Activated CD4-positive, CD25-positive, alpha-beta regulatory T cell treated with anti-CD3 and anti-CD28 coated beads, Interleukin-2, amount 50 U/mL, for 72 hours (primary cell): ENCODE measurements at places on chromosomes 4 and X.

DNA sequence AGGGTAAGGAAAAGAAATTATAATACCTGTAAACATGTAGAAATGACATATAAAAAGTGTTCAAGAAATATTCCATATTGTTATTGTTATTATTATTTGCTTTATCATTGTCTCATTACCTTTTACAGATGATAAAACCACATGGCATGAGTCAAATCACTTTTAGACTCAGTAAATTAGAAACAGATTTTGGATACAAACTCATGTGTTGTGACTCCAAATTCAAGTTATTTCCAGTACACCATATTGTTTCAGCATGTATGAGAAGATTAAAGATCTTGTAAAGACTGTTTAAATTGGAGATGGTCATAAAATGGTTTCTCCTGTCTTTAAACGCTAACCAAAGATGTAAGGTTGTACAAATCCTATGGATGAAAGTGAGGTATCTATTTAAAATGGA, 18.1 kb downstream of the PPP1R2C start:
- DNase-seq: no peak

GRCh38 chr4:83174844-83175414, 60.4 kb upstream of the PLAC8 start:
- DNase-seq: no peak

DNA sequence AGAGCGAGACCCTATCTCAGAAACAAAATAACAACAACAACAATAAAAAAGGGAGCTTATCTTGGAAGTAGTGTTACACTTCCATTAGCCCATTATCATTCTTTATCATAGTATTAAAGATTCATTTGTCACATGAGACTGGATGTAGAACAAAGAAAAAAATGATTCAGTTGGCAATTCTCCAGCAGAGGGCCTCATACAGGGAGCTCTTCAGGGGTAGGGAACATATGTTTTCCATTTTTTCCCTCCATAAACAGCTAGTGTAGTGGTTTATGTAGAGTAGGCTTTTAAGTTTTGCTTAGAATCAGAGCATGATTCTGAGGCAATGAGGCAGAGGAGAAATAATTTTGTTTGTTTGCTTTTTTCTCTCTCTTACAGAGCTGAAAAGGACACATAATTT, 5.8 kb downstream of the CPE start:
- DNase-seq: no peak

DNA sequence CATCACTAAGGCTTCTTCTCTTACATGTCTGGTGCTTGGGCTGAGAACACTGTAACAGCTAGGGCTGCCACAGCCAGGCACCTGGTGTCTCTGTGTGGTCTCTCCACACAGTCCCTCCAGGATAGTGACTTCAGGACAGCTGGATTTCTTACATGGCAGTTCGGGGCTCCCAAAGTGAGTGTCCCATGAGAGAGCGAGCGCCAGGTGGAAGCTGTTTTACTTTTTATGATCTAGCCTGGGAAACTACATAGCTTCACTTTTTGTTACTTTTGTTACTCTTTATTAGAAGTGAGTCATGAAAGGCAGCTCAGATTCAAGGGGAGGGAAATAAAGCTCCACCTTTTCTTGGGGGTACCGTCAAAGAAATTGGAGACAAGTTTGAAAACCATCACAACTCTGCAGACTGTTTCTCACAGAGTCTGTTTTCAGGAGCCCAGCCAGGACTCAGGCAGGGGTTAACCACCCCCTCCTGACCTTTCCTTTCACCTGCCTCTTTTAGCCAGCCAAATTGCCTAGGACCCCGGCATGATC, 373.0 kb downstream of the MID1IP1 start:
- no peak for DNase-seq

DNA sequence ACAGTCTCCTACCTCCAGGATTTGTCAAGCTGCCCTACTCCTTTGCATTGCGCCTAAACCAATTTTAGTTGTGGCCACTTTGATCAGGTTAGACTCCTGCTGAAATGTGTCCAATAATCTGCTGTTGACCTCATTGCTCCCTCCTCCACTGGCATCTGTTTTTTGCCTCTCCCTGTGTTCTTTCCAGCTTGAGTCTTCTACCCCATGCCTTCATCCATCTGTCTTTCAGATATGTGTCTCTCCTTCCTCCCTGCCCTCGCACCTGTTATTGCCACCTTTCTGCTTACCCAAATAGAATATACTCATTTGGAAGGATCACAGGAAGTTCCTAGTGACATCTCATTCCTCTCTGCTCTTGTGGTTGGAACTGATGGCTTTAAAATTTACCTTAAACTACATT, 366.6 kb upstream of the CLNK start:
- DNase-seq: no peak
